Testis (tissue), 5 donors: ENCODE measurements at places on chromosomes 2 and 18.

DNA sequence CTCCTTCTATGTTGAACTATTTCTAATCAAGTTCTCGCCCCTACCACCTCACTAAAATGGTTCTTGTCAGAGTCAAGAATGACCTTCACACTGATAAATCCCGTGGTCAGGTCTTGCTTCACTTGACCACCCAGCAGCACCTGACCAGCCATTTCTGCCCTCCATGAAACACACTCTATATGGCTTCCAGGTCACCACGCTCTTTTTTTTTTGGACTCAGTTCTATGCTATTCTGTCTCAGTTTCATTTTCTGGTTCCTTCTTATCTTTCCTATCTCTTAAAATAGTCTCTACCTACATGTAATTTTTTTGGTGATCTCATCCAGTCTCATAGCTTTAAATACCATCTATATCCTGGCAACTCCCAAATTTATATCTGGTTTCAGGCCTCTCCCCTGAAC is 11.4 kb downstream of the EIF2AK3 start:
- no peak overlapping the region for H3K4me3 ChIP-seq
- no peak for DNase-seq
- H3K36me3 ChIP-seq = no peaks in the 10 kb centered on the region
- no peak overlapping the region for H3K27ac ChIP-seq

GRCh38 chr2:8576525-8577167 is 105.2 kb upstream of the ID2 start:
- no peak for DNase-seq
- no peaks in the 10 kb centered on the region for H3K36me3 ChIP-seq
- peaks cover 5% of the 10 kb centered on the region for H3K4me1 ChIP-seq
- no peak overlapping the region for H3K4me3 ChIP-seq
- no peaks in the 10 kb centered on the region for H3K27me3 ChIP-seq
- no peak overlapping the region for H3K27ac ChIP-seq

DNA sequence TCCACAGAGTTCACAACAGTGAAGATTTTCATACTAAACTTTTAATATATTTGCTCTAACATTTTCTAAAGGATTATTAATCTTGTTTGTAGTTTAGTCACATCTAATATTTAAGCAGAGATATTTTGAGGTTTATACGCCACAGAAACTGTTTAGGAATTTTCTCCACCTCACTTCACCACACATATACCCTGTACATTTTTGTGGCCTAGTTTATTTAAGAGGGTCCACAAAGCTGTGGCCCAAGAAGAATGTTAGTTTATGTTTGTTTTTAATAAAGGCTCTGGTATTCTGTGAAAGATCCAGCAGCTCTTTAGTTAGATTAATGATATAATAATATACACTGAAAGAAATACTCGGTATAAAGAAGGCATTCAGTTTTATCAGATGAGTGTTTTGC is 132.7 kb upstream of the TTC27 start:
- no peak overlapping the region for H3K4me3 ChIP-seq
- DNase-seq = no peak
- no peak overlapping the region for H3K27ac ChIP-seq
- no peaks in the 10 kb centered on the region for H3K27me3 ChIP-seq
- H3K36me3 ChIP-seq = no peaks in the 10 kb centered on the region

DNA sequence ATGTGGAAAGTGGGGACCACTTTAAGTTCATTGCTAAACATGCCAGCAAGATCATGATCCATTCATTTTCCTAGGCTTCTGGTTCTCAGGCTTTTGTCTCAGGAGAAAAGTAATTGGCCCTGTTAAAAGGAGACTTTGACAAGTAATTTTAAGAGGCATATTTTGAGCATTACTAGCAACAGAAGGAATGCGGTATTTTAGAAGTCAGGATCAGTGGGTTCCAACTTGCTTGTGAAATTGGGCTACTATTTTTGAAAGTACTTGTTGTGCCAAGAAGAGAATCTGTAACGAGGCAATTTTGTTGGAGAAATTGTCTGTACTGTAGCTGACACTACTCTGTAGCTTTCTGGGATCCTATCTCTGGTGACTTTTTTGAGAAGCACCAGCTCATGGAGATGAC is 59.4 kb downstream of the CERS6 start:
- H3K27ac ChIP-seq = peak overlapping the region; percentile 37
- no peak overlapping the region for H3K4me3 ChIP-seq
- no peaks in the 10 kb centered on the region for H3K36me3 ChIP-seq
- no peak for DNase-seq
- no peaks in the 10 kb centered on the region for H3K4me1 ChIP-seq

DNA sequence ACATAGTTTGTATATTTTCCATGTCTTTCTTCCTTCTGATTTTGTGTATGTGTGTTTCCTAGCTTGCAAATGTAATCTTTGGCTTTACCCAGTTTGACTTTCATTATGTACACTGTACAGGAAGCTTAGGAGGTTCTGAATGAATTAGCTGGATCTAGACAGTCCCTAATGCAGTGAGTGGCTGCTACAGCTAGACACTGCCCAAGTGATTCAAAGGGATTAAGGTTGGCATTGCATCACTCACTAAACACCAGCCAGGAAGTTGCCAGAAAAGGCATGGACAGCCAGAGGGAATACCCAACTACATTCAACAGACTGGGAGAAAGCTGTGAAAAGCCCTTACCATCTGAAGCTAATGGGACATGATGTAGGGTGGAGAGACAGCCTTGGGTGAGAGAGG is 316.0 kb upstream of the MEX3C start:
- H3K36me3 ChIP-seq = no peaks in the 10 kb centered on the region
- H3K4me1 ChIP-seq = no peaks in the 10 kb centered on the region
- no peak overlapping the region for H3K27ac ChIP-seq
- no peak overlapping the region for H3K4me3 ChIP-seq

GRCh38 chr18:32093523-32093922 is 1.8 kb downstream of the RNF138 start:
- peak overlapping the region; percentile 93 for H3K4me3 ChIP-seq
- DNase-seq = no peak
- peak overlapping the region; percentile 100 for H3K27ac ChIP-seq
- H3K4me1 ChIP-seq = peaks cover 10% of the 10 kb centered on the region
- H3K36me3 ChIP-seq = no peaks in the 10 kb centered on the region

DNA sequence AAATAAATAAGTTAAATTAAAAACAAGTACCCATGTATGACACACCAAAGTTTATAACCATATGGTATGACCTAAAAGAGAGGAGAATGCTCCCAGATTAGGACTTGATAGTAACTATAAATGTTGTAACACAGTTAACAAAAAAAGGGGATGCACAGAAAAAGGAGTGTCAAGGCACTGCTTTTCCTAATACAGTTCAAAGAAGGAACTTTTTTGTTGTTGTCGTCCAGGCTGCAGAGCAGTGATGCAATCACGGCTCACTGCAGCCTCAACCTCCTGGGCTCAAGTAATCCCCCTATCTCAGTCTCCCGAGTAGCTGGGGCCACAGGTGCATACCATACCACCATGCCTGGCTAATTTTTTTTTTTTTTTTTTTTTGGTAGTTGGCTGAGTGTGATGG is 2.7 kb downstream of the NARS1 start:
- H3K4me3 ChIP-seq = no peak overlapping the region
- H3K36me3 ChIP-seq = no peaks in the 10 kb centered on the region
- peaks cover 7% of the 10 kb centered on the region for H3K4me1 ChIP-seq
- no peak overlapping the region for H3K27ac ChIP-seq
- DNase-seq = no peak

- no peaks in the 10 kb centered on the region for H3K36me3 ChIP-seq
- no peak for DNase-seq
- H3K27ac ChIP-seq = no peak overlapping the region
- H3K4me1 ChIP-seq = no peaks in the 10 kb centered on the region
- H3K27me3 ChIP-seq = no peaks in the 10 kb centered on the region
Measured at GRCh38 chr2:235358981-235359471, 134.8 kb upstream of the AGAP1 start.

DNA sequence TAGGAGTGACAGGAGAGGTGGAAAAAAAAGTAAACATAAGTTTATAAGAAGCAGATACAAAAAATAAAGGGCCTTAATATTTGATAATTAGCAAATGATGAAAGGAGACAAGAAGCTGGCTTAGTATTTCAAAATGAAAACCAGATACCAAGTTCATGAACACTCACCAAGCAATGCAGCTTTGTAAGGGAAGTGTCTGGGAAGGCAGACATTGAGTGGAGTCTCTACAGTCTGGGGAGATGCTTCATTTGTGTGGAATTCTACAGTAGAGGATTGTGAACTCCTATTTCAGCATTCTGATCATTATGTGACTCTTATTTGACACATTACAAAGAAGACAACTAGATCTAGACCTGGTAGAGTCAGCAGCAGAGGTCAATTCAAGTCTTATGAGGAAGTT is 1072.7 kb downstream of the DSC3 start:
- H3K36me3 ChIP-seq = no peaks in the 10 kb centered on the region
- H3K4me1 ChIP-seq = no peaks in the 10 kb centered on the region
- no peak overlapping the region for H3K27ac ChIP-seq
- DNase-seq = no peak
- H3K27me3 ChIP-seq = no peaks in the 10 kb centered on the region

- DNase-seq = peak; percentile 25
- H3K36me3 ChIP-seq = no peaks in the 10 kb centered on the region
- H3K27me3 ChIP-seq = no peaks in the 10 kb centered on the region
- H3K27ac ChIP-seq = no peak overlapping the region
- peaks cover 30% of the 10 kb centered on the region for H3K4me1 ChIP-seq
Measured at GRCh38 chr18:48393776-48394175, 15.4 kb downstream of the ZBTB7C start.

GRCh38 chr18:47184419-47185050 is 8.4 kb upstream of the IER3IP1 start:
- H3K27ac ChIP-seq = no peak overlapping the region
- H3K4me3 ChIP-seq = no peak overlapping the region
- no peaks in the 10 kb centered on the region for H3K27me3 ChIP-seq
- no peak for DNase-seq
- H3K4me1 ChIP-seq = peaks cover 2% of the 10 kb centered on the region

DNA sequence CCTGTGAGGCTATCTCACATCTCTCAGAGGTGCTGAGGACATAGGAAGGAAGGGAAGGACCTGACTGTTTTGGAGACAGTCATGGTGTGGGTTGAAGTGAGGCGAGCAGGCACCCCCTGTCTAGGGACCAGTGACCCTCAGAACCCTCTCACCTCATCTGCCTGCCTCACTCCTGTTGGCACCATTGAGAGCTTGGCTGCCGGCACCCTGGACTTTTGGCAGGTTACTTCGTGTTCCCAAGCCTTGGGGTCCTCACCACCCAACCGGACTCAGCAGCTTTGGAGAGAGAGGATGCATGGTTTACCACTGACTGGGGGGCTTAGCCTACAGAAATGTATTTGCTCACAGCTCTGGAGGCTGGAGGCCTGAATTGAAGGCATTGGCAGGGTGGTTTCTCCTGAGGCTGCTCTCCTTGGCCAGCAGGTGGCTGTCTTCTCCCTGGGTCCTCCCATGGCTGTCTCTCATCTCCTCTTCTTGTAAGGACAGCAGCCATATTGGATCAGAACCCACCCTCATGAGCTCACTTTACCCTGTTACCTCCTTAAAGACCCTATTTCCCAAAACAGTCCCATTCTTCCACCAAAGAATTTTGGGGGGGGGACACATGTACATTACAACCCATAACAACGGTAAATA is 142.0 kb downstream of the TSN start:
- peak; percentile 49 for DNase-seq
- H3K4me1 ChIP-seq = no peaks in the 10 kb centered on the region
- H3K27me3 ChIP-seq = no peaks in the 10 kb centered on the region
- H3K27ac ChIP-seq = no peak overlapping the region
- H3K36me3 ChIP-seq = no peaks in the 10 kb centered on the region
